ENCODE measurements at places on chromosomes 4 and X.

- DNase-seq = no peak
Measured at GRCh38 chrX:66328950-66329596, 165.0 kb downstream of the HEPH start.

DNA sequence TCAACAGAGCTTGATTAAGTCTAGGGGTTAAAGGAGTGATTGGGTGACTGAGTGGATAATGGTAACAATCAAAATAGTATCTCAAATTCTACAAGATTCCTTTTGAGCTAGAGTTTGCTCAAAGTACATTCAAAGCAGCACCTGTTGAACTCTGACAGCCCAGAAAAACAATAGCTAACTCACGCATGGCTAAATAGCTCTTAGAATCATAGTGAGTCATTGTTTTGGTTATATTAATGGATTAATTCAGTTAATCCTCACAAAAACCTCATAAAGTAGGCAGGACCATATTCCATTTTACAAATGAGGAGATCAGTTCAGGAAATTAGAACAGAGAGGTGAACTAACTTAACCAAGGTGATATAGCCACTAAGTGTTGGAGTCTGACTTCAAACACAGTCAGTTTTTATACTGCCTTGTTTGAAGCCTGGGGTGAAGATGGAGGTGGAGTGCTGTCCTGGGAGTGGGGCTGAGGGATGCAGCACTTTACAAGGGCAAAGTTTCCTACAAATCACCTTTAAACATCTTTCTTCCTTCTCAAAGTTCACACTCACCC is 35.9 kb upstream of the PPM1K start:
- no peak for DNase-seq

- no peak for DNase-seq
Measured at GRCh38 chr4:104631000-104631399, 136.3 kb upstream of the CXXC4 start.

DNA sequence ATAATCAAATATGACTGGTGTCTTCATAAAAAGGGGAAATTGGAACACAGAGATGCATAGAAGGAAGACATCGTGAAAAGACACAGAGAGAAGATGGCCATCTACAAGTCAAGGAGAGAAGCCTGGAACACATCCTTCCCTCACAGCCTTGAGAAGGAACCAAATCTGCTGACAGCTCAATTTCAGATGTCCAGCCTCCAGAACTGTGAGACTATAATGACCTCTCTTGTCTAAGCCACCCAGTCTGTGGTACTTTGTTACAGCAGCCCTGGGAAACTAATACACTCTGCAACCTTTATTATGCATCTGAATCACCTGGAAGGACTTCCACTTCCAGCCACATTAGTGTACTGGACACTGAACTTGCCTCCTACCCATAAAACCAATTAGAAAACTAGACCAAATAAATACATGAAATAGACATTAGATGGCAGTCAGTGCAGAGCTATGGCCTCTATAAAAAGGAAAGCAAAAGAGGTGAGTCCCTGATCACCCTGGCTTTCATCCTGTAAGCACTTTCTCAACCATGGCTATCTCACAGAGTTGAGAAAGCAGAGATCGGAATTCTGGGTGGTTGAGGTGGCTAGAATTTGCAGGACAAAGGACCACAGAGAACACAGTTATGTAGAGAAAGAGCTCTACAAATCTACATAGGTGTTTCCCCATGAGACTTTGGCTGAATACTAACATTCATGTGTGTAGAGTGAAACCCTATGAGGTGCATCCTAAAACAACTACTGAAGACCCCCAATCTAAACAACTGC is 25.7 kb downstream of the GAB3 start:
- no peak for DNase-seq

DNA sequence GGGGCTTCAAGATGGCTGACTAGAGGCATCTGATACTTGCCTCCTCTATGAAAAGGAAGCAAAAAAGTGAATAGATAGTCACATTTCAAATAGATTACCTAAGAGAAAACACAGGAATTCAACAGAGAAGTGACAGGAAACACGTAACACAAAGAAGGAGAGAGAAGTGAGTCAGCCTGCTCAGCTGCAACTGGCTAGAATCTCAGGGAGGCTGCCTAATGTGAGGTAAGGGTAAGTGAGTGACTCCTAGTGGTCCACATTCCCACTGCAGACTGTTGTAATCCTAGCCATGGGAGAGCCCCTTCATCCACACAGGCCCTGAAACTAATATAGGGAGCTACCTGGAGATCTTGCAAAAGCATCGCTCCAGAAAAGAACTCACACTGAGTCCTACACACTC is 179.2 kb downstream of the SLC7A11 start:
- DNase-seq = no peak

- DNase-seq = no peak
Measured at GRCh38 chr4:88353324-88353723, 25.3 kb upstream of the HERC6 start.

DNA sequence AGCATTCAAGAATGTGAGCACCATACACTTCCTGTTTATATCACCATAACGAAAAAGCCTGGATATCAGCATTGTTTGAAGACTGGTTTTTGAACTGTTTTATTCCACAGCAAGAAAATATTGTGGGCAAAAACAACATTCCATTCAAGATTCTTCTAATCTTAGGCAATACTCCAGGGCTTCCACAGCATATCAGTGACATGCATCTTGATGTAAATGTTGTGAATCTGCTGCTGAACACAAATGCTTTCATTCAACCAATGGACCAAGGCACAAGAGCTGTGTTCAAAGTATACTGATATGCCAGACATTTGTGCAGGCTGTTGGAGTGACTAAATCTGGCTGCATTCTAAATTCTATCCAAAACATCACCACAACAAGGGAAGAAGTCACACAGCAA is 260.1 kb upstream of the ETNPPL start:
- DNase-seq = no peak

DNA sequence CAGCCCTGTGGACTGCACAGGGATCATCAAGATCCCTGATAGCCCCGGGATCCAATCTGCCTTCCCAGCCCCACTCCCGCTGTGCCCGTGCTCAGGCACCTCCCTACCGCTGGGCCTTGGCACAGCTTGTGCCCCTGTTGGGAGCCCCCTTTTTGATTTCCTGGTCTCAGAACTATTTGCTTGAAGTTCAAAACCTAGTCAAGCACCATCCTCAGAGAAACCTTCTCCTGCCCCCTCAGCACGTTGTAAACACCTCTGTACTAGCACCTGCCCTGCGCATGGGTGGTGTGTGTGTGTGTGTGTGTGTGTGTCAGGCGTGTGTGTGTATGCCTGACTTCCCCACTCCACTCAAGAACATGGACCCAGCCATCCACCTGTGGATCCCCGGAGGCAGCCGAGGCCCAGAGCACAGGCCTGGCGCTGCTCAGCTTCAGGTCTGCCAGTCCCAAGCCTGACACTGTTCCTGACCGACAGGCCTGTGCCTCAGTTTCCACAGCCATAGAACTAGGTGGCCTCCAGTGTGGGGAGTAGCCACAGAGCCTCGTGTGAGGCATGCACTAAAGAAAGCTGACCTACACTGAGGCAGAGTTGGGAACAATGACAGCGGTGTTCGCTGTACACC is 65.5 kb downstream of the ADRA2C start:
- no peak for DNase-seq

DNA sequence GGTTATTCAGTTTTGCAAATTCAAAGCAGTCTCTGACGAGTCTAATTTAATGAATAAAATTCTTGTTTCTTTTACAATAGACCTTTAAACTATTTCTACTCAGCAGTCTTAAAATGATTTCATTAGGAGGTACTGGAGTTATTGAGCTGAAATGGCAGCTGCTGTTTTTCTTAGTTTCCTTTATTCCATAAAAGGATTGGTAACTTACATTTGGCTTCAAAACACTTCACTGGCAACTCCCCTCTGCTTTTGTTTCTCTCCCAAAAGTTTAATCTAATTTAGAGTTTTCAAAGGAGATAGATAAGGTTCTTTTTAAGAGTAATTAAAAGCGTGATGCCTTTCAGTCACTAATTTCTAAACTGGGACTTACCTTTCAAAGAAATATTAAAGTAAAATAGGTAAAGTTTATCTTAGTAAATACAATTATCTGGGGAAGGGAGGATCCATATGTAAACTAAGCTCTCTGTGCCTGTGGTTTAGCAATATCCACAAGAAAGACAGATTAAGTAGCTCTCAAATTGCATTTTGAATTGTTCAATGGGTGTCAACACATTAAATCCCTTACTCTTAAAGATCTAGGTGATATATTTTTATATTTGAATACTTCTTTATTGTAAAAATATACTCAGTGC is 17.1 kb upstream of the PCDH10 start:
- no peak for DNase-seq

GRCh38 chrX:154654925-154655324 is 1.5 kb upstream of the CTAG2 start:
- DNase-seq = no peak

GRCh38 chr4:155578219-155578618 is 88.4 kb upstream of the GUCY1A1 start:
- no peak for DNase-seq

DNA sequence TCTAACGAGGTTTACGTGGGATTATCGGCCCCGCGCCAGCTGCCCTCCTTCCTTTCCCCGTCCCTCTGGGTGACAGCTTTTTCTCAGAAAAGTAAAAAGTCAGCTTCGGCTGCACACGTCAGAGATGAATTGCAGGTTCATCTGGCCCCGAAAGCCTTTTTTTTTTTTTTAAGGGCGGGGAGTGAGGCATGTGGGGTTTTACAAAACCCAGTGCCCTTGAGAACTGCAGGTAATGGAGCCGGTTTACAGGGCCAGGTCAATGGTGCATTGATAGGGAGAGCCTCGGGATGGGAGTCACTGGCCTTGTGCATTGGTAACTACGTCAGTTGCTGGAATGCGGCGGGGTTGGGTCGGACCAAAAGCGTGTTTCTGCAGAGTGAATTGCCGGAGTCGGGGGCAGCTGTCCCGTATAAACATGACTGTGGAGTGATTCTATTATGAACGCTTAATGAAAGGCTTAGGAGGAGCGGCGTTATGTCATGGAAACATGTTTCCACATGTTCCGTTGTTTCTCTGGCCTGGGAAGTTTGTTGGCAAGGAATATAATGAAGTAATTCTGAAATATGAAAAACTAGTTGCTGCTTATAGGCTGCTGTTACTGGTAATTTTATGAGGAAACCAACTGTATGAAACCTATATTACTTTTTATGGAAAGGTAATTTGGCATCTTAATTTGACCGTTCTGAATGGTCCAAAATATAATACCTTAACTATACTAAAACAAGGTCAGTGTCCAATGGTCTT is 1.1 kb downstream of the HSPA4L start:
- DNase-seq = no peak

DNA sequence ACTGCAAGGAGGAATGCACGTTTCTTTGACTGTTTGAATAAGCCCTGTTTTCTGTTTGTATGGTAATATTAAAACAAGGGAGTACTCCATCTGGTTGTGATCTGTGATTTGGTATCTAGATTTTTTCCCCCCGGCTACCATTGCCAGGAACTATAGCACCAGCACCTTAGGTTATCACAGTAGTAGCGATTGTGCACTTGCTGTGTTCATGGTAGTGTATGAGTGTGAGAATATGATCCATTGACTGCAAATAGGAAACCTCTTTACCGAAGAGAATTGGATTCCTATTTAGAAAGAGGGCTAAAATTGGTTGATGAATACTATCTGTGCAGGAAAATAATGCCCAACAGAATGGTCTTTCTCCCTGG is 69.9 kb downstream of the LARP7 start:
- no peak for DNase-seq

GRCh38 chrX:48785540-48786214 is 713 bp upstream of the GATA1 start:
- no peak for DNase-seq

DNA sequence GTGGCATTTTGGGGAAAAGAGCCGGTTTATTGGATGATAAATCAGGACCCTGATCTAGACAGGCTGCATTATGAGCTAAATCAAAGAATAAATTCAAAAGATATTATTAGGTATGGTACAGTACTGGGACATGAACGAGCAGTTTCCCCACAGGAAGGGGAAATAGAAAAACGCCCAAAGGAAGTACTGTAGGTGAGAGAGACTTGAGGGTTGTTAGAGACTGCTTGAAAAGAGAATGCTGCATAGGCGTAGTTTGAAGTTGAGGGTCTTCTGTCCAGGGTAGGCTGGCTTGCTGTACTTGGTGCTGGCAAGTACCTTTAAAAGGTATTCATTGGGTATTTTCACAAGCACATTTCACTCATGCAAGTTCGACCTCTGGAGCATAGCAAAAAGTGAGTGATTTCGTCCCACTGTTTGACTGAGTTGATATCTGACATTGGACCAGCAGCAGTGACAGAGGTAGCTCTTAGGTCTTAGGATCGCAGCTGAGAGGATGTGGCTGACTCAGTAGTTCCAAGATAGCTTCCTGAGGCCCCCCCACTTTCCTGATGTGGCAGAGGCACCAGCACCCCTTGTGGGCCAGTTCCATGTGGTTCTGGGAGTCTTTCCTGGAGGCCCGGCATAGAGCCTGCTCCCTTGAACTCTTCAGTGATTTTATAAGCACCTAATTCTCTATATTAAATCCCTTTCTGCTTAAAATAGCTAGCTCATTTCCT is 64.3 kb downstream of the TMEM131L start:
- no peak for DNase-seq

- DNase-seq = no peak
Measured at GRCh38 chrX:150698981-150699380, 5.8 kb downstream of the MTMR1 start.

- no peak for DNase-seq
Measured at GRCh38 chrX:77422891-77423648, 24.1 kb upstream of the FGF16 start.

GRCh38 chr4:6601661-6602250 is 26.8 kb downstream of the MAN2B2 start:
- DNase-seq = no peak

- DNase-seq = no peak
Measured at GRCh38 chr4:81030981-81031791, 678 bp downstream of the BMP3 start.

GRCh38 chr4:18077808-18078207 is 56.3 kb upstream of the LCORL start:
- DNase-seq = no peak

- no peak for DNase-seq
Measured at GRCh38 chr4:88791274-88791673, 93.6 kb upstream of the NAP1L5 start.

DNA sequence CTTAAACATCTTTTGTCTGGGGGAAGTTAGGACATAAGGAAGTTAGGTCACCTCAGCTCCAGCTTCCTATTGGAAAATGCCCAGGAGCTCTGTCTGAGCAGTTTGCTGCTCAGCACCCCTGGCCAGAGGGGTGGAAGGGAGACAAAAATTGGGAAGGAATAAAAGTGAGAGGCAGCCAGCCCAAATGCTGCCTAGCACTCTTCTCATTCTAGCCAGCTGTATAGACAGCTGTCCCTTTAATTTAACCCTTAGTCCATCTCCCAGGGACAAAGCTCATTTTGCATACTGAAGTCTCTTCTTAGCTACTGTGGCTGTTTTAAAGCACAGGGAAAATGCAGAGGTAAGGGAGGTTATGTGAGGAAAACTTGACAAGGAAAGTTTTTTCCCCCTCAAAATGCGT is 89.5 kb upstream of the CITED1 start:
- DNase-seq = no peak

- DNase-seq = no peak
Measured at GRCh38 chr4:147942729-147943128, 210.8 kb downstream of the ARHGAP10 start.

Measured in stimulated activated CD8-positive, alpha-beta memory T cell treated with anti-CD3 and anti-CD28 coated beads, Interleukin-7, amount 100 ng/mL, for 1 hour (primary cell).